ENCODE measurements at places on chromosomes 4 and X. TPM values are rescaled to one million over a fixed set of nuclear protein-coding genes. Genes with fewer than 3 reads are reported as not detected.

- no peak overlapping the region for H3K4me3 ChIP-seq
- H3K36me3 ChIP-seq, result no peaks in the 10 kb centered on the region
- no peak for DNase-seq
- no peak overlapping the region for H3K27ac ChIP-seq
- H3K4me1 ChIP-seq, result peaks cover 5% of the 10 kb centered on the region
- no peaks in the 10 kb centered on the region for H3K27me3 ChIP-seq
These were observed 81.4 kb downstream of the ARHGAP10 start for GRCh38 chr4:147813109-147813773.

The STARD8 gene
- total RNA-seq, result 1.7 TPM

The WWC2 gene
- 28.1 TPM for total RNA-seq

DNA sequence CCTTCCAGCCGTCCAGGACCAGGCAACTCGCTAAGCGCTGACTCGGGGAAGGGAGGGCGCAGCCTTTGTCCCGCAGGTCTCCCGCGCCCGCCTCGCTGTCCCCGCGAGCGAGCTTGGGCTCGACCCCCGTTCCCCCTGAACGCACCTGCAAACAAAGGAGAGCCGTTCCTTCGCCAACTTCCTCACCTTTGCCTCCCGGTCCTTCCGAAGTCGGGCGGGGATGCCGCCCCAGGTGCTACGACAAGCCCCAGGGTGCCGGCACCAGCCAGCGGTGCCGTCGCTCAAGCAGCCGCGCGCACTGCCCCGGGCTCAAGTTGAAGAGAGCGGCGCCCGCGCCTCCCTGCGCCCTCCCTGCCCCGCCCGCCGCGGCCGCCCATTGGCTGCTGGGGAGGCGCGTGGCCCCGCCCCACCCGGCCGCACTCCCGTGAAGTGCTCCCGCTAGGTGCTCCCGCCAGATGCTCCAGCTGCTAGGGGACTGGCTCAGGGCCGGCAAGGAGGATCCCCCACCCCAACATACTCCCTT, 107.1 kb downstream of the NSUN7 start:
- no peaks in the 10 kb centered on the region for H3K4me1 ChIP-seq
- peak overlapping the region; percentile 19 for H3K4me3 ChIP-seq
- DNase-seq, result peak; percentile 38

GRCh38 chr4:180581061-180581460, 1662.1 kb upstream of the TENM3 start:
- H3K4me1 ChIP-seq, result no peaks in the 10 kb centered on the region
- no peaks in the 10 kb centered on the region for H3K36me3 ChIP-seq
- H3K27ac ChIP-seq, result no peak overlapping the region
- H3K27me3 ChIP-seq, result no peaks in the 10 kb centered on the region
- no peak for DNase-seq
- no peak overlapping the region for H3K4me3 ChIP-seq

- DNase-seq, result no peak
- H3K27ac ChIP-seq, result no peak overlapping the region
- no peaks in the 10 kb centered on the region for H3K27me3 ChIP-seq
These were observed 150.4 kb upstream of the PCDH10 start for GRCh38 chr4:132998585-132999230.

The TMEM31 gene
- not detected for total RNA-seq

The NAA11 gene
- total RNA-seq, result not detected

GRCh38 chr4:89258506-89258905, 49.1 kb downstream of the GPRIN3 start:
- H3K27me3 ChIP-seq, result peaks cover 2% of the 10 kb centered on the region
- no peak overlapping the region for H3K27ac ChIP-seq
- H3K4me1 ChIP-seq, result no peaks in the 10 kb centered on the region
- H3K36me3 ChIP-seq, result no peaks in the 10 kb centered on the region
- no peak overlapping the region for H3K4me3 ChIP-seq

- no peaks in the 10 kb centered on the region for H3K27me3 ChIP-seq
- no peak overlapping the region for H3K4me3 ChIP-seq
These were observed 790.9 kb downstream of the PDHA2 start for GRCh38 chr4:96630839-96631238.

- no peak overlapping the region for H3K27ac ChIP-seq
- no peak for DNase-seq
- no peaks in the 10 kb centered on the region for H3K4me1 ChIP-seq
- no peaks in the 10 kb centered on the region for H3K27me3 ChIP-seq
These were observed 280.7 kb upstream of the GALNT7 start for GRCh38 chr4:172887959-172888358.

DNA sequence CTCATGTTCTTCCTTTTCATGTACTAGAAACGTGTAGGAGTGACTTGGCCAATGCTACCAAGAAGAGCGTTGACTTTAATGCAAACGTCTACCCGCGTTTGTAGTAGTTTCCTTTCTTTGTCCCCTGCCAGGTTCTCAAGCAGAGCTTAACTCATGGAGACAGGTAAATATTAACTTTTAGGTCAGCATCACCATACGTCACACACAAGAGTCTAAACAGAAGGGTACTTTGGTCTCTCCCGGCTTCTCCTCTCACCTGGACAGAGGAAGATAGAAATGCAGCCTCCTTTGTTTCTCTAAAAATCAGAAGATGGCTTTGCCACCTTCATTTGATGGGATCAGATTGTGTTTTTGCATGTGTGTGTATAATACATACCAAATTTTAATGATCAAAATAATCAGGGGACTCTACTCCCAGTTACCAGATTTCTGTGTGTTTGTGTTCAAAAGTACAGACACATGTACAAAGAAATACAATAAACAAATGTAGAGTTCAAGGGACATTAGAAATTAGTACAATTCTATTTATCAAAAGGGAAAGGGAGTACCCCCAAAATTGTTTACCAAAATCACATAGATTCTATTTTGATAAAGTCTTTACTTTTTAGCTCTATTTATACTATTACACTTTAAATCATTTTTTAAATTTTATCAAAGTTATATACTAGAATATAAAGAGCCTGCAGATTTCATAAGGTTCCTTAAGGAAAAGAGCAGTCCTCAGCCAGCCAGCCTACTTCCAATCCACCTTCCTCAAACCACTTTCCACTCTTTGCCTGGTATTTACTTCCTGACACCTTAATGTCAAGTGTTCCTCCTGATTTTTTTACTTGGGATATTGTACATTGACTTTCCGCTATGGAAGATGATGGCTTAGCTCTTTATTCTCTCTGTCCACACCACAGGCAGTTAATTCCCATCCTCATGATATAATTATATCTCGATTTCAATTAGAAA, 195.5 kb downstream of the RELL1 start:
- H3K4me1 ChIP-seq, result no peaks in the 10 kb centered on the region
- H3K36me3 ChIP-seq, result no peaks in the 10 kb centered on the region
- H3K4me3 ChIP-seq, result no peak overlapping the region
- H3K27me3 ChIP-seq, result no peaks in the 10 kb centered on the region
- no peak for DNase-seq

DNA sequence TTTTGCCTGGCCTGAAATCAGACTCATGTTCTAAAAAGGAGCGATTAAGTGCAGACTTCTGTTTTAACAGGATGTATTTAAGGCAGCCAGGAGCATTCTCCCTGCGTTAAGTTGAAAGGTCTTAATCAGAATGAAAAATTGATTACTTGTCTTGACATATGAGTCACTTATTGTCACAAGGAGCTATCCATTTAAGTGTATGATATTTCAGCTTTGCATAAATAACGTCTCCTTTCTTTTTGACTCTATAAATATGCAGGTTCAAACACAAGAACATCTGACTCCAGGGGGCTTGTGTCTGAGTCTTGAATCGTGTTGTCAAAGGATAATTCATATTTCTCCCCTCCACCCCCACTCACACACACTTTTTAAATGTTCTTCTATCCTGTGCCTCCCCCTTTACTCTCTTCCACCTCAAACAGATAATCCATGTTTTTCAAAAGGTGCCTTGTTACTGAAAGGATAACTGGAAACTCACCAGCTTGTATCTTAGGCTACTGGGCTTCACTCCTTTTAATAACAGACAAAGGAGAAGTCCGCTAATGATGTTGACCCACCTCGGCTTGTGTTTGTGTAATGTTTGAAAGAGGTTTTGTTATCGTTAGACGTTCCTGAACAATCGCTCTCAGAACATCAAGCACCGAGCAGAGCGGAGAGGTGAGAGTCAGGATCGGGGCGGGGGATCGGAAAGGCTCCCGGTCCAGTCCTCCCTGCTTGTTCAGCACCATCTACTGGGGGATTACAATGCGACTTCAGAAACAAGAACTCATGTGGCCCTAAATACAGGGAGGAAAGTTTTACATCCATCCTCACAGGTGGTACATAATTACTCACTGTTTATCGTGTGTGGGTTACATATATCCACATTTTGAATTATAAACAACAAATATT, 107.5 kb upstream of the RPL34 start:
- H3K4me1 ChIP-seq, result no peaks in the 10 kb centered on the region
- peaks cover 12% of the 10 kb centered on the region for H3K27me3 ChIP-seq
- no peak overlapping the region for H3K27ac ChIP-seq
- H3K36me3 ChIP-seq, result no peaks in the 10 kb centered on the region

DNA sequence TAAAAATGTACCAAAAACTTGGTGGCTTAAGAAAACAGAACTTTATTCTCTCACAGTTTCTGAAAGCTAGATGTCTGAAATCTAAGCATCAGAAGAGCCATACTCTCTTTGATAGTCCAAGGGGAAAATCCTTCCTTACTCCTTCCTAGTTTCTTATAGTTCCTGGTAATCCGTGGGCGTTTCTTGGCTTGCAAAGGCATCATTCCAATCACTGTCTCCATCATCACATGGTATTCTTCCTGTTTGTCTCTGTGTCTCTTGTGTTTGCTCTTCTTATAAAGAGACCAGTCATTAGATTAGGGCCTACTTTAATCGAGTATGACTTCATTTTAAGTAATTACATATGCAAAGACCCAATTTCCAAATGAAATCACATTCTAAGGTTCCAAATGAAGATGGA, 118.9 kb upstream of the FSTL5 start:
- H3K36me3 ChIP-seq, result no peaks in the 10 kb centered on the region
- H3K27ac ChIP-seq, result no peak overlapping the region
- no peaks in the 10 kb centered on the region for H3K4me1 ChIP-seq
- H3K27me3 ChIP-seq, result no peaks in the 10 kb centered on the region

GRCh38 chr4:185542626-185543315, 7.5 kb upstream of the PDLIM3 start:
- H3K36me3 ChIP-seq, result no peaks in the 10 kb centered on the region
- DNase-seq, result peak; percentile 46
- no peak overlapping the region for H3K27ac ChIP-seq
- no peaks in the 10 kb centered on the region for H3K4me1 ChIP-seq

DNA sequence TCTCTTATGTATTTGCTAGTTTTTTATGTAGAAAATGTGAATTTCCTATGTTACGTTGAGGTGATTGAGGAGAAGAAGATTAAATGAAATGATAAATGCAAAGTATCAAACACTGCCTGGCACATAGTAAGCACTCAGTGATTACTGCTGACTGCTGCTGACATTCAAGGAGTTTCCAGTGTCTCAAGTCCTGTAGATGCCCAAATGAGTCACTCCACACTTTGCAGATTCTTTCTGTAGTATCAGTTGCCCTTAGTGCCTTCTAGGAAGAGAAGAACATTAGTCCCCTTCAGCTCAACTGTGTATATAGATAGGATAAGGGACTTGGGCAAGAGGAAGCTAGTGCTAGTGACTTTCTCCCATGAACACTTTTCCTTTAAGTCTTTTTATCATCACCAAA, 240.5 kb upstream of the TEX13A start:
- H3K4me1 ChIP-seq, result no peaks in the 10 kb centered on the region
- no peak for DNase-seq
- H3K36me3 ChIP-seq, result no peaks in the 10 kb centered on the region
- no peak overlapping the region for H3K27ac ChIP-seq
